ENCODE measurements at places on chromosomes 3 and 15.

- no peak for DNase-seq
Measured at GRCh38 chr3:15065550-15066007, 464 bp upstream of the MRPS25 start.

- no peak for DNase-seq
Measured at GRCh38 chr3:83002869-83003445, 1241.5 kb upstream of the GBE1 start.

DNA sequence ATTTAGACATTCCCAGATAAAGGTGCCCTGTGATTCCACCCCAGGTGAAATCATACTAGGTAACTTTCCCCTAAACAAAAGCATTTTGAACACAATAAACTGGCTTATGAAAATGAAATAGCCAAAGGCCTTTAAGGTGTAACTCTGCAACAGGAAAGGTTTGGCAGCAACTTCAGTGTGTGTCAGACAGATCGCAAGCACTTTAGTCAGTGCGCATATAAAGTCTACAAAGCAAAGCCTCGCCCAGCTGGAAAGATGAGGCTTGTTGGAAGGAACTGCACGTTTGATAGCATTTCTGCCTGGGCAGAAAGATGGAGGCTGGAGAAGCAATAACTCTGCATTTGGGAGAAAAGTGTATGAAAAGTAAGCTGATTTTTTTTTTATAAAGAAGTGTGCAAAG lies 57.9 kb downstream of the PRICKLE2 start:
- DNase-seq = no peak

- no peak for DNase-seq
Measured at GRCh38 chr3:112685420-112685819, 44.5 kb upstream of the CCDC80 start.

DNA sequence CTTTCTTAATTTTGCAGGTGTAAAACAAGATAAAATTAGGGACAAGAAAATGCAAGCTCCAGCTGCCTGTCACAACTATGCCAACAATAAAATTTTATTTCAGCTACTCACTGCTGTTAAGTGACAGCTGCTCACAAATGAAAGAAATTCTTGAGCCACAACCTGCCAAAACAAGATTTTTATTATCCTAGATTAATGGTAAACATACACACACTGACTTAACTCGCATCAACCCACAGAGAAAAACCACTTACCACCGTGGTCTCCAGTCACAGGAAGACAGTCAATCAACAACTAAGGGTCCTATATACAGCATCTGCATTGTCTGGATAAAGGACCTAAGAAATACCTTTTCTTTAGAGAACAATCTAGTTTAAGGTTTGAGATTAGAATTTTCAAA lies 31.3 kb downstream of the EFL1 start:
- no peak for DNase-seq

- DNase-seq = no peak
Measured at GRCh38 chr3:46673151-46674030, 20.1 kb downstream of the ALS2CL start.

Data from cortex of kidney (tissue), 1 donor.